ENCODE measurements at places on chromosomes 5 and 9.

GRCh38 chr5:153081385-153081784, 409.1 kb upstream of the GRIA1 start:
- no peak for DNase-seq

GRCh38 chr5:170642776-170643436, 139.1 kb downstream of the KCNIP1 start:
- DNase-seq: no peak

GRCh38 chr9:32877639-32878217, 94.4 kb downstream of the TMEM215 start:
- DNase-seq: no peak

GRCh38 chr5:151450605-151451004, 3.2 kb downstream of the SLC36A1 start:
- DNase-seq: no peak

DNA sequence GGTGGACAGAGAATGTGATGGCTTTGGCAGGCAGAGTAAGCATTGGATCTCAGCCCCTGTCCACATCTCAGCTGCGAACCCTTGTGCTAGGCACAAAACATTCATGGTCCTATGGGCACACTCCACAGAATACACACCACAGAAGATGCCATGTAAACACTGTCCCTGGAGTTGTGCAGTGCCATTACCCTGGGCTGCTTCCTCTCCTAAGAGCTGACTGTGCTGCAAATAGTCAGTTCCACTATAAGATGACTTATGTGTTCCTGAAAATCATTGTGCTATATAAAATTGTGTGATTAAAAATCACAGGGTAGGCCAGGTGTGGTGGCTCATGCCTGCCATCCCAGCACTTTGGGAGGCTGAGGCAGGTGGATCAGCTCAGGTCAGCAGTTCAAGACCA, 31.9 kb upstream of the ATP6V1G1 start:
- DNase-seq: no peak

- DNase-seq: no peak
Observed at GRCh38 chr9:126612813-126613641, 701 bp upstream of the LMX1B start.

- DNase-seq: no peak
Observed at GRCh38 chr5:111132731-111133435, 40.7 kb downstream of the WDR36 start.
